ENCODE measurements at places on chromosomes 7 and 10.

DNA sequence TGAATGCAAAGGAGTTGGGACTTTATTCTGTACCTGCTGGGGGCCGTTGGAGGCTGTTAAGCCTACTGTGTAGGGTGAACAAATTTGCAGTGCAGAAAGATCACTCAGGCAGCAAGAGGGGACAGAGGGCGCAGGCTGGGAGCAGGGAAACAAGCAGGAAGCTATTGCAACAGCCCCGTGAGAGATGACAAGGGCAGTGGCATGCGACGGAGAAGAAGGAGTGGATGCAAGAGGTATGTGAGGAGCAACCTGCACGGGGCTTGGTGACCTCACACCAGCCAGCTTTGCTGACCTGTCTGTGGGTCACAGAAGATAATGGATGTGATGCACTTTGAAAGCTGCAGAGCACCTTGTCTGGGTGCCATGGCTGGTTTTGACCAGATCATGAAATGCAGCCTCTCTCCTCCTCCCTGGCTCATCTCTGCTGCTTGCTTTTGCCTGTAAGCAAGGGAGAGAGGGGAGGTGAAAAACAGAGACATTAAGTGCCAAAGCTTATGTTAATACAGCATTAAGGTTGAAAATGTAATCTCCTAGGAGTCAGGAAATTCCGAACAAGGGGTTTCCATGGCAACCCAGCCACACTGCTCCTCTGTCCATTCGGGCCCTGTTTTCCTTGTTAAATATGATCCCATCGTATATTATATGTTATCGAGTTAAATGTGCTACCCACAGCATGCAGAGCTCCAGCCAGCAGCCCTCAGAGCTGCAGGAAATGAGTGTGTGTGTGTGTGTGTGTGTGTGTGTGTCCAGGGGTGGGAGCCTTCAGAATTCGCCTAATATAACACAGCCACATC lies 314.3 kb upstream of the ZMIZ1 start:
- DNase-seq = no peak

- DNase-seq = no peak
These were observed 26.3 kb upstream of the KPNA7 start for GRCh38 chr7:99234185-99234584.

DNA sequence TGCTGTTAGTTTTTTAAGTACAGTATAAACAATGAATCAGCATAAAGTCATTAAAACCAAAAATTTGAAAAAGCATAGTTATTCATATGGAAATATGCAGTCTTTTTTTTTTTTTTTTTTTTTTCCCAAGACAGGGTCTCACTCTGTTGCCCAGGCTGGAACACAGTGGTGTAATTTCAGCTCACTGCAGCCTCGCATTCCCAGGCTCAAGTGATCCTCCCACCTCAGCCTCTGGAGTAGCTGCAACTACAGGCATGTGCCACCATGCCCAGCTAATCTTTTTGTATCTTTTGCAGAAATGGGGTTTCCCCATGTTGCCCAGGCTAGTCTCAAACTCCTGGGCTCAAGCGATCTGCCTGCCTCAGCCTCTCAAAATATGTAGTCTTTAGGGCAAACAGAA lies 182.0 kb downstream of the SEMA3E start:
- no peak for DNase-seq

DNA sequence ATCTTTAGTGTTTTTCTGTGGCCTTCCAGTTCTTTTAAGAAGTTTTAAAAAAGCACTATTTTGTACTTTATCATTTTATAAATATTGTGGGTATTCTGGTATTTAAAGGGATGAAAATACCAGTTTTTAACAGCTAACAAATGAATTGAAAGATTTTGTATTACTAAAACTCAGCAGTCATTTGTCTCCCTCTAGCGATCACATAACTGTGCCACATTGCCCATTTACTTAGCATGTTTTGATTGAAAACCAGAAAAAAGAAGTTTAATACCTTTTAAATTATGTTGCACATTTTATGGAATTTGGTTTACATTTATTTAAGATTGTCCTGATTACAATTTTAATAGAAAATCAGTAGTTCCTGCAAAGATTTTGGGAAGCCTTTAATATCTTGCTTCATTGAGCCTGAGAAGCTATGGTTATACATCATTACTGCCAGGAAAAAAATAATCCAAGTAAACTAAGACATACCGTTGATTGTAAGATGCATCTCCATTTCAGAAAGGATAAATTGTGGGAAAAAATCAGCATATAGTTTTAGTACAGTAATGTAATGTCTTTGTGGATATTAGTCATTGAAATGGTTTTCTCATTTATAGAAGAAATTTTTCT lies 34.9 kb downstream of the TAX1BP1 start:
- DNase-seq = no peak

GRCh38 chr7:84247591-84247990 lies 53.0 kb upstream of the SEMA3A start:
- no peak for DNase-seq
